ENCODE measurements at places on chromosomes 6 and 20. TPM values are rescaled to one million over a fixed set of nuclear protein-coding genes. Genes with fewer than 3 reads are reported as not detected.

DNA sequence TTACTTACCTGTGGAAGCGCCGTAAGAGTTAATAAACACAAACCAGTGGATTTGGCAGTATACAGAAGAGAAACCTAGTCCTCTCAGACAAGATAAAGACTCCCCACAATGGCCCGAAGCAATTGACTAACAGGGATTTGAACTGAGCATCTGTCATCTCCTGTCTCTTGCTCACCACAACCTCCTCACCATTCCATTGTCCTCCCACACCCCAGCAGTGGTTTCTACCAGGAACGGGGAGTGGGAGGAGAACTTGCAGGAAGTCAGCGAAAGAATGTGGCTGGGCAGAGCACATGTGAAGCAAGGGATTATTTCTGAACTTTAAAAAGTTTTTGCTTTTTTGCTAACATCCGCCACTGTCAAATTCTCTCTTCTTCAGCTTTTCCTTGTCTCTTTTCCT lies 24.6 kb upstream of the TAAR1 start:
- peak; percentile 70 for DNase-seq

GRCh38 chr6:91392951-91393350 lies 806.1 kb upstream of the MAP3K7 start:
- no peak for DNase-seq

GRCh38 chr6:45576648-45577624 lies 199.2 kb upstream of the SUPT3H start:
- DNase-seq: no peak

DNA sequence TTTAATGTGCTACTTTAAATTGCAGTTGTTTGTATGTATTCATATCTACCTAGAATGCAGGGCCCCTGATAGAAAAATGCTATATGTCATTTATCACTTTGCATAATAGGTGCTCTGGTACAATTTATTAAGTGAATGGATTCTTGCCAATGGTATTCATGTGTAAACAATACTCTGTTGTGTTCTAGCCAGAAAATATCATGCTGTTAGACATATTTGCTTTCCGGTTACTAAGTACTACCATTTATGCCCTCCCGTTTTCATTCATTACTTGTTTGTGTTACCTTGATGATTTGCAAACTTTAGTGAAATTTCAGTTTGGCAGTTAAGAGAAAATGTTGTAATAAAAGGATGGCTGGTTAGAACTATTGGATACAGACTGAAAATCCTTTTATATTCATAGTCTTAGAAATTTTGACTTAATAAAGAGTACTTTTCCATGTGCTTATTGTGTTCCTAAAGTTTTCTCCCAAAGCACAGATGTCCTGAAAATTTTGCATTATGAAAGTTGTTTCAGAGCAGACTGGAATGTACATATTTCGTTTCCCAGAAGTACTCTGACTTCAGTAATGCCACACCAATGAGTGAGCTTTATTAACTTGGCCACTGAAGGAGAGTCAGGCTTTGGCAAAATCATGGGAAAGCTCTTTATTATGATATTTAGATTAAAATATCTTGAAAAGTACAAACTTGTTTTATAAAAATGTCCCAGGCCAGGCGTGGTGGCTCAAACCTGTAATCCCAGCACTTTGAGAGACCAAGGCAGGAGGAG lies 31.5 kb downstream of the RPF2 start:
- DNase-seq: no peak

DNA sequence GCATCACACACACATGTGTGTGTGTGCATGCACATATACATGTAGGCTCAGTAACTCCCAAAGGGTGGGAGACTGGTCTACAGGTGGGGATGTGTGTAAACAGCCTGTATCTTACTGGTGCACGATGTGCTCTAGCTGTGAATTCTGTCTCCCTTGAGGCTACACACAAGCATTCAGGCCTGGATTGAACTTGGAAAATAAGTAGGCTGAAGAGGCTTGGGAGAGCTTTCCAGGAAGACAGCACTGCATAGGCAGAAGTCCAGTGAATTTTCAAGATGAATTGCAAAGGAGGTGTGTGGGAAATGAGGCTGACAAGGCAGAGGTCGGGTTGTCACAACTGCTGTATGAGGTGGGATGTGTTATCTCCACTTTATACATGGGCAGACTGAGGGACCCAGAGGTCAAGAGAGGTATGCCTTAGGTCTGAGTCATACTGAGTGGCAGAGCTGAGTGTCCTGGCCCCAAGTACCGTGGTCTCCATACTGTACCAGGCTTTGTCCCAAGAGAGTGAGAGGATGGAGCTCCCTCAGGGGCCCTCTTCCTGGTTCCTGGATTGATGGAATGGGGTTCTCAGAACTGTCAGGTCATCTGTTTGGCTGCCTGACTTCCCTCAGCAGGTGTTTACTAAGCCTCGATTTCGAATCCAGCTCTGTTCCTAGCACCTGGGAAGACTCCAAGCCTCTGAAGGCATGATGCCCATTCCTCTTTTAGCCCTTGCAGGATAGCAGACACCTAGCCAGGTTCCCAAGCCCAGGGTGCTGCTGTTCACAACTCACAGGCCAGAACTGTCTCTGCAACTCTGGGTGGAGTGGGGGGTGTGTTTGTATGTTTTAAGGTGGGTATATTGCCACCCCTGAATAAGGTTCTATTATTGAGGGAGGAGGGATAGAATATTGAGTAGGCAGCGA lies 14.4 kb downstream of the SNPH start:
- no peak for DNase-seq

Gene SOX18
- 1.1 TPM for total RNA-seq
